ENCODE measurements at places on chromosomes 5 and 9.
A peak's percentile ranks its signal among the peaks of the same experiment; 100 is the strongest.

- DNase-seq, result no peak
These were observed 202.2 kb upstream of the DMRTA1 start for GRCh38 chr9:22244139-22245011.

GRCh38 chr5:89337-90286 lies 2.4 kb upstream of the PLEKHG4B start:
- no peak for DNase-seq

GRCh38 chr9:130421154-130421801 lies 23.5 kb upstream of the ASS1 start:
- no peak for DNase-seq

GRCh38 chr9:34492051-34492450 lies 30.7 kb downstream of the ENHO start:
- DNase-seq, result no peak

DNA sequence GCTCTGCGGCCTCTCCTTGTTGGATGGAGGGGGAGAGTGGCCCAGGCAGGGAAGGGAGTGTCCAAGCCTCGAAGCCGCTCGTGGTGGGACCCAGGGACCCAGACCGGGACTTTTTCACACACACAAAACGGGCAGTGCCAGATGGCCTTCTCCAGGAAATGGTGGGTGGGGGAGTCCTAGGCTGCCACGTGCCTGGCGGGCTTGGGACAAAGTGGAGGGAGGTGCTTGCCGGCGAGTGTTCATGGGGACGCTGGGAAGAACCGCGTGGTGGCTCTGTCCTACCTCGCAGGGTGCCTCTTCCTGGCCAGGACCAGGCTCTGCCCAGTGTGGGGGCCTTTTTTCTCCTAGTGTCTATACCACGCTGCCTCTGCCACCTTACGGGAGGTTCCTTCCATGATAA lies 155.0 kb upstream of the COL5A1 start:
- no peak for DNase-seq

GRCh38 chr9:128341435-128341849 lies 1.1 kb downstream of the SLC27A4 start:
- peak; percentile 52 for DNase-seq

DNA sequence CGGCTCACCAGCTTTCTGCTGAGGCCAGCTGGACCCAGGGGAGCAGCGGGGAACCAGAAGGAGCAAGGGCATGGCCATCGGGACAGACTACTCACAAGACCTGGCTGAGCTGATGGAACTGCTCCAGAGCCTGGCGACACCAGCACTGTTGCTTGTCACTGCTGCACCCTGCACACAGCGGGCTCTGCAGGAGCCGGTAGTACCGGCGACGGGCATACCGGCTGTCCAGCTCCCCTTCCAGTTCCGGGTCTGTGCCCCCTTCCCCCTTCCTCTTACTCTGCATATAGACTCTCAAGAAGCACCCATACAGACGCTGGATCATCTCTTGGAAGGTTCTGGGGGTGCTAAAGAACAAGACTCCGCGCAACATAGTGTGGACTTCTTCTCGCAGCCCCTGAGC lies 974 bp downstream of the ANAPC2 start:
- no peak for DNase-seq

GRCh38 chr5:178529080-178529479 lies 61.1 kb downstream of the COL23A1 start:
- no peak for DNase-seq

DNA sequence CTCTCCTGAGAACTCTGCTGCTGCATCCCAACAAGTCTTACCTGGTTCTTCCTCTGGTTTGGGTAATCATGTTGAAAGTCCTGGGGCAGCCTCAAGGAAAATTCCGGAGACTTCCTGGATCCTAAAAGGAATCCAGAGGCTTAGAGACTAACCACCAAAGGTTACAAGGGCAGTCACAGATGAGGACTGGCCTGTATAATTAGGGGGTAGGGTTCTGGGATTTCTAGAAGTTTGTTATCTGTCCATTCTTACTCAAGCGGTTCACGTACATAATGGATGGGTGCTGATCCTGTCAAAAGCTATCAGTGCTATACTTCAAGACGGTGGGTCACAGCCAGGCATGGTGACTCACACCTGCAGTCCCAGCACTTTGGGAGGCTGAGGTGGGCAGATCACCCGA lies 51.4 kb upstream of the EPB41L4B start:
- no peak for DNase-seq

DNA sequence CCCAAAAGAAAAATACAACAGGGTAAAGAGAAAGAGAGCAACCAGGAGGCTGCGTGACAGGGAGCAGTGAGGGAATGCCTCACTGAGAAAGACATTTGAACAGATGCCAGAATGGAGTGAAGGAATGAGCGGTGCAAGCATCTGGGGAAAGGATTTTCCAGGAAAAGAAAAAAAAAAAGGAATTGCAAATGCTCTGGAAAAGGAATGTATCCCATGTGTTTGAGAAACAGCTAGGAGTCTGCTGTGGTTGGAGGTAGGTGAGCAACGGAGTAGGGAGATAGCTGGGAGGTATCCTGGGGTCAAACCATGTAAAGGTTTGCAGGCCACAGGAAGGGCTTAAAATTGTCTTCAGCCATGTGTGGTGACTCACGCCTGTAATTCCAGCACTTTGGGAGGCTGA lies 23.6 kb upstream of the CEMIP2 start:
- DNase-seq, result no peak

DNA sequence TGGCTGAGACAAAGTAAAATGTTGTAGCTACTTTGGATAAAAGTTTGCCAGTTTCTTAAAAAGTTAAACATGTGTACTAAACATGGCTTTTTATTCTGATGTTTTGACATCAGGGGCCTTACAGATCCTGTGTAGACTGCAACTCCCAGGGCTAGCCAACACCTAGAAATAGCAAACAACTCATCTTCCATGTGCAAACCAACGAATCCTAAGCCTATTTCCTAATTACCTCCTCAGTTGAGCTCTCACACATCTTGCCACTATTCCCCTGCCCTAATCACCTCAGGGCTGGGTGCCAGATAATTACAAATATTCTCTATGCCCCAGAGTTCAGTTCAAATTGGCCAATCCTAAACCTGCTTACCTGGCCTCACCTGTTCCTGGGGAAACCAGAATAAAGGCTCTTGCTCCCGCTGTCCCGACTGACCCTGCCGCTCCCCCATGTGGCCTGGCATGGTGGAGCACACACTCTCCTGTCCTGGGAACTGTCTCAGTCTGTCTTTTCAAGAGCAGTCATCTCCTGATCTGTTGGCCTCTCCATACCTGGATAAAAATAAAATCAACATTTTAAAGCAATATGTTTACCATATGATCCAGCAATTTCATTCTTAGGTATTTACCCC lies 37.1 kb upstream of the FAM169A start:
- DNase-seq, result no peak

GRCh38 chr5:1778138-1779020 lies 21.3 kb downstream of the MRPL36 start:
- DNase-seq, result peak; percentile 29

- DNase-seq, result no peak
These were observed 248.5 kb upstream of the IRX4 start for GRCh38 chr5:2131196-2131595.

- no peak for DNase-seq
These were observed 3.9 kb downstream of the MLLT3 start for GRCh38 chr9:20618361-20618802.
